ENCODE measurements at places on chromosomes 7 and 10.

DNA sequence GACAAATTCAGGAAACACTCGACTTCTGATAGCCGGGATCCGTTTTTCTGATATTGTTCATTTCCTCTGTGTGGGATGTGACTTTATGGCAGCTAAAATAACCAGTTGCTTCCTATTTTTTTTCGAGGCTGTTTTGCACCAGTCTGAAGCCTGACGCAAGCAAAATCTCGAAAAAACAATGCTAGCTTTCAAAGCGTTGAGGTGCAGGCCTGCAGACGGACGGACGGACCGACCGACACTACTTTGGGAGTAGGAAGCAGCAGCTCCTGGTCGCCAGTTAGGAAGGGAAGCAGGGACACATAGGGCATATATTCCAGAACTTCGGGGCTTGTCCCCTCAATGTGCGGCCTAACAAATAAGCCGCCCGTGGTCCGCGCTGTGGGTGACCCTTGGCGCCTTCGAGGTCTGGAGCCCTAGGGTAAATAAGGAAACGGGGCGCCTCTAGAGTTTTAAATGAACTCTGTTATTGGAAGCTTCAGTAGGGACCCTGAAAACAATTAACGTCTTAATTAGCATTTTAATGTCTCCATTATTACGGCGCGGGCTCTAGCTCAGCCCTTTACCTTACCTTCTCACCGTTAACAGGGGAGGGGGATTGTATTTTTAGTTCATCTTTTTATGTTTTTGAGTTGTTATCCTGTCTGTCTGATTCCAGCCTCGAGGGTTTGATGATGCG lies 1.3 kb downstream of the HHEX start:
- DNase-seq: peak; percentile 14

DNA sequence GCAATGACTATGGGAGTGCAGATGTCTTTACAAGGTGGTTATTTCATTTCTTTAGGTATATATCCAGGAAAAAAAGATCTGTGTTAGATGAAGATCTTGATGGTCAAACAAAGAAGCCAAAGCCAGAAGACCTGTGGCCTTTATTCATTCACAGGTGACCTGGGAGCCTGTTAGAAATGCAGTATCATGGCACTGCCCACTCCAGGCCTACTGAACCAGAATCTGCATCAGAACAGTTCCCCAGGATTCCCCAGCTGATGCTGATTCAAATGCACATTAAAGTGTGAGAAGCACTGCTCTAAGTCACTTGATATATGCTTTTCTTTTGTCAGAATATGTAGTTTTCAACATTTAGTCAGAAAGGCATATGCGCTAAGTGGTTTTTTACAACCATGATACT lies 251.1 kb downstream of the IPMK start:
- no peak for DNase-seq

GRCh38 chr10:11683529-11684320 lies 58.5 kb upstream of the ECHDC3 start:
- DNase-seq: no peak

DNA sequence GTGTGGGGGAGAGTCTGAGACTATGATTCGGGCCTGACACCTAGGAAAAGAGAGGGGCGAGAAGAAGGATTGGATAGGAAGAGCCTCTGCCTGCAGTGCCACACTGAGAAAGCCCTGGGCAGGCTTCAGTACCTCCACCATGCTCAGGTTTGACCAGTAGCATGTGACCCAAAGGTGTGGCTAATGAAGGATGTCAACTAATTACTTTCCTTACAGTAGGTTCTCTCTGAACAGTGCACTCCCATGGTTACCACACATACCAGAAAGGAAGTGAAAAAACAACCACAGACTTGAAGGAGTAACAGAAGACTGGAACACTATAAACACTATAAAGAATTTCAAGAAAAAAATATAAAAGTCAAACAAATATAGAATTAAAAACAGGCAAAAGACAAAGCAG lies 46.2 kb downstream of the SEM1 start:
- no peak for DNase-seq

DNA sequence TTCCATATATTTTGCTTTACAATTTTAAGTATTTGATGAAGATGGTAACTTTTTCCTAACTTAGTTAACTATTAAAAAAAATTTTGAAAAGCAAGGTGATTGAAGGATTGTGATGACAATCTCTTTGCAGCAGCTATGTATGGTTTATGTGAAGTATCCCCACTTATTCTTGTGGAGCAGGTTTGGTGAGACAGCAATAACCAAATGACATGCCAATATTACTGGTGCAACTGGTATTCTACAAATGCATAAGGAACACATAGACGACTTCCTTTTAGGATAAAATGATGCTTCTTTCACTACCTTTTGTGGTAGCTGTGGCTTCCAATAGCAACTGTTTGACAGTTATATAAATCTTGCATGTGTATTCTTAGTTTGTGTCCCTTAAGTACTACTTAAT lies 465.3 kb downstream of the PLXDC2 start:
- DNase-seq: no peak

DNA sequence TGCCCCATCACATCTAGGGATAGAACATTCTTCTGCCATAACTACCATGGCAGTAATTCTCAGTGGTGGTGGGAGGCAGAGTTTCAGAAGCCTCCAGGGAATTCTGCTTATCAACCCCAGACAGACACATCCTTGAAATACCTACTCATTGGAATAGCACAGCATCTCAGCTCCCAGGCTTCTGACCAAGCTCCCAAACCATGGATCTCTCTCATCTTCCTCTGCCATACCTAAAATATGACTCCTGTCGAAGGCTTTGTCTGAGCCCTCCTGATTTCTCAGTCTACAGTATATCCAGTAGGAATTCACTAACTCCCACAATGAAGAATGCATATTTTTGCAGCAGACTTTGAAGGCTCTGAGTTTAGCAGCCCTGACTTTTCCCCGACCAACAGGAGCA lies 687.5 kb downstream of the GRID1 start:
- DNase-seq: no peak

DNA sequence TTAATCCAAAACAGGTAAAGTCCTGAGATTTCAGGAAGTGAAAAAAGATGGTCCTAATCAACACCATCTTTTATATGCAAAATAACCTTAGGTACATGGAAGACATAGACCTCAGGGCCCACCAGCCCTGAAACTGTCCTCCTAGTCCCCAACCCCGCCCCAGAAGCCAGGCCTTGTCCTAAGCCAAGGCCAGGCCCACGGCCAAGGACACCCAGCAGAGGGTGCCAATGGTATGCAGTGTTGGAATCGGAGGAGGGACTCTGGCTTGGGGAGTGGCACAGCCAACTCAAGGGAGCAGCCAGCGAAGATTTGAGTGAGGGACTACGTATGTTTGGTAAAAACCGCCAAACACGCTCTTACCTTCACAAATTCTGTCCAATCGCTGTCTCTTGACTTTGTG lies 96.7 kb downstream of the ZRANB1 start:
- no peak for DNase-seq

All from stimulated activated naive B cell treated with anti-CD40 and anti-IgM and Interleukin-4, amounts not matched to agents 10 μg/mL and 1 μg/mL and 100 μg/mL, for 72 hours (primary cell).